GM13976 (cell line): ENCODE measurements at places on chromosomes 1 and 21.

- no peak for DNase-seq
Measured at GRCh38 chr1:12258272-12258671, 28.4 kb downstream of the VPS13D start.

- no peak for DNase-seq
Measured at GRCh38 chr1:41718497-41718896, 200.2 kb downstream of the HIVEP3 start.

- no peak for DNase-seq
Measured at GRCh38 chr1:53552146-53552861, 93.1 kb downstream of the DMRTB1 start.

- DNase-seq, result no peak
Measured at GRCh38 chr1:187971851-187972250, 1143.1 kb downstream of the PLA2G4A start.

GRCh38 chr1:11413986-11414391 is 65.0 kb upstream of the DISP3 start:
- no peak for DNase-seq

DNA sequence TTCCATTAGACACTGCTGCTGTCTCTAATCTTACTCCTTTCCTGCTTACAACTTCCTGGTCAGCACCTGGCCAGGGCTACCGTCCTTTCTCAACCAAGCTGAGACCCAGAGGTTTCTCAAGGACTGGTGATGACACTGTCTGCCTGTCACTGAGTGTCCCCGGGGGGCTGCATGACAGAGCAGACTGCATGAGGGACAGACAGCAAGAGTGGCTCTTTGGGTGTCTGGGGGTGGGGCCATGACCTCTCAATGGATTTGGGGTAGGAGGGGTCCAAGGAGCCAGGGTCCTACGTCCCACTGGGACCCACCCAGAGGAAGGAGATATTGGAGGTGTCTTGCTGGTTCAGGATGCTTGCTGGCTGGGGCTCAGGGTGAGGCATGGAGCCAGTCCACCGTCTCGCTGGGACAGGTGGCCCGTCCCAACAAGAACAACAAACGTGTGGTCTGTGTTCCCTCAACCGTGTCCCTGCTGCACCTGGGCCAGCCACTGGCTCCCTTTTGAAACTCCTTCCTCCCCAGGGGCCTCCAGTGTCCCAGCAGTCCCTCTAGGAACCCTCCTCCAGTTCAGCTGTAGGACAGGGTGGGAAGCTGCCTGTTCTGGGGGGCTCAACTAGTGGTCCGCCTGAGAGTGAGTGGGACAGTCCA is 344.6 kb upstream of the AJAP1 start:
- DNase-seq, result no peak

- DNase-seq, result no peak
Measured at GRCh38 chr1:209646558-209646957, 5.7 kb downstream of the LAMB3 start.

GRCh38 chr21:32197896-32198295 is 81.0 kb downstream of the MIS18A start:
- no peak for DNase-seq

DNA sequence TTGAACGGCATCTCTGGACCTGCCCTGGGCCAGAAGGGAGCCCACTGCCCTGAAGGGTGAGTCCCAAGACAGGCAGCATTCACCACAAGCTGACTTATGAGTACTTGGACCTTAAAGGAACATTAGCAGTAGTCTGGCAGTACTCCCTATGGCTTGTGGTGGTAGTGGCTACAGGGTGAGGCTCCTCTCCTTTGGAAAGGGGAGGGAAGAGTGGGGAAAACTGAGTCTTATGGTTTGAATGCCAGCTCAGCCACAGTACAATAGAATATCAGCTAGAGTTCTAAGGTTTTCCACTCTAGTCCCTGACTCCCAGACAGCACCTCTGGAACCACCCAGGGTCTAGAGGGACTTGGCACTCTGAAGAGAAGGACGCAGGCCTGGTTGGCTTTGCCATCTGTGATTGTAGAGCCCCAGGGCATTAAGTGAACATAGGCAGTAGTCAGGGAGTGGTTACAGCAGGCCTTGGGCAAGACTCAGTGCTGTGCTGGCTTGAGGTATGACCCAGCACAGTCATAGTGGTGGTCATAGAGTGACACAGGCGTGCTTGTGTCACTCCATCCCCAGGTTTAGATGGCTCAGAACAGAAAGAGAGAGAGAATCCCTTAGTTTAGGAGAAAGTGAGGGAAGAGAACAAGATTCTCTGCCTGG is 31.0 kb downstream of the CD53 start:
- DNase-seq, result no peak

- no peak for DNase-seq
Measured at GRCh38 chr1:77511440-77511840, 171.0 kb downstream of the ZZZ3 start.

- DNase-seq, result no peak
Measured at GRCh38 chr1:156657741-156658319, 15.9 kb downstream of the BCAN start.

- DNase-seq, result peak; percentile 52
Measured at GRCh38 chr1:89022167-89022959, at the start of gene GBP3. GBP3 (minus strand) TSS chr1:89022866; CDS start chr1:89020721, 2,145 bp downstream.

GRCh38 chr1:55188909-55189308 is 26.3 kb downstream of the USP24 start:
- DNase-seq, result no peak

DNA sequence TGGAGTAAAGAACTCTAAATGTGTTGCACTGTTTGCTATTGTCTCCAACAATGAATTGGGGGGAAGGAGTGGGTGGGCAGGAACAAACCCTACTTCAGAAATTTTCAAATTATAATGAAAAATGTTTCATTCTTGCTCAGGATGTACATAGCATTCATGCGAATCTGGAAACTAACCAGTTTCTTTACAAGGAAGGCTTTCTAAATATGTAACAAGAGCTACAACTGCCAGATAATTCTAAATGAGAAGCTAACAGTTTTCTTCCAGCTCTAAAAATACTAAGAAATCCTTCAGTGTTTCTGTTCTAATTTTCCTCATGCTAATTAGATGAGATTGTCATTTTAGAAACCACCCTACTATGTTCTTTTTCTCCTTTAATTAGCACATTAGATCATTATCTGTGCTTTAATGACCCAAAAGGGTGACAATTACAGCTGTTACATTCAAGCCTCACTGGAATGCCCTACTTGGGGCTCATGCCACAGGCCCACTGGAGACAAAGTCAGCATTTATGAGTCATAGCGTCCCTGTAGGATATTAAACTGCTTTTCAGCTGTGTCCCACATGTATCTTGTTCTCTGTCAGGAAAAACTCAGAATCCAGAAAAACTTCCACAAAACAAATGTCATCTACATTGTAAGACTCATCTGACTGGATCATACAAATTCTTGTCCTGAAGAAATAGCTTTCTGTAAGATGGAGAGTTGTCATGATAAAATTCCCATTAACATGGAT is 804.6 kb upstream of the CXADR start:
- DNase-seq, result no peak

GRCh38 chr1:37567023-37567422 is 10.3 kb downstream of the DNALI1 start:
- no peak for DNase-seq

DNA sequence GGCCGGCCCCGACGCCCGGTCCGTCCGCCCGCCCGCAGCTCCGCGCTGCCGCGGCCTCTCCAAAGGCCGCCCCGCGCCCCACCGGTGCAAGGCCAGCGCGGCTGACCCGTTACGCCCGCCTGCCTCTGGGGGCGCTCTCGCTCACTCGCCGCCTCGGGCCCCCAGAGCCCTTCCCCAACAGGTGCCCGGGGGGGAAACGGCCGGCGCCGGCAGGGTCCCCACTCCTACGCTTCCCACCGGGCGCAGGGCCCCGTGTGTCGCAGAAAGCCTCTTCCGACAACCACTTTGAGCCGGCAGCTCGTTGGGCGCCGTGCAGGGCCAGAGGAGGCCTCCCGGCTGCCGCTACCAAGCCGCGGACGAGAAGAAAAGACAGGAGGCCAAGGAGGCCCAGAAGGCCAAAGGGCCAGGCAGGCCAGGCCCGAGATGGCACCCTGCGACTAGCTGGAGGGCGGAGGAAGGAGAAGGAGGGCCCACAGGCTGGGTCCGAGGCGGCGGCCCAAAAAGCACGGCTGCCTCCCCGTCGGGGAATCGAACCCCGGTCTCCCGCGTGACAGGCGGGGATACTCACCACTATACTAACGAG is 64.9 kb upstream of the FCGR2A start:
- DNase-seq, result peak; percentile 89

GRCh38 chr1:162704673-162705424 is 72.6 kb downstream of the DDR2 start:
- DNase-seq, result no peak

GRCh38 chr21:29443411-29444010 is 144.8 kb downstream of the BACH1 start:
- no peak for DNase-seq

DNA sequence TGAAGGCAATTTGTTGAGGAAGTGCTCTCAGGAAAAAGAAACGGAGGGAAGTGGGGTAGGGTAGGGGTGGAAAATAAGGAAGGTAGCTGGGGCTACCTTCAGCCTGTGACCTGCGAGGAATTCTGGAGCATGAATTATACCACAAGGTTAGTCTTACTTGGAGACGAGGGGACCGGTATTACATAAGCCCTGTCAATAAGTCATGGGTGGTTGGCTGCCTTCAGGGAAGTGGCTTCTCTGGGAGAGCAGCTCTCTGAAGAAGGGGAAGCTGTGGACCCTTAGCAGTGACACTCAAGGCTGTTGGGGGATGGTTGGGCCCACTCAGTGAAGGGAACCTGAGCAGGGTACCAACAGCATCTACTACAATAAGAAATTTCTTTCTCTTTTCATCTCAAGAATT is 111.3 kb downstream of the TNFSF18 start:
- DNase-seq, result no peak

DNA sequence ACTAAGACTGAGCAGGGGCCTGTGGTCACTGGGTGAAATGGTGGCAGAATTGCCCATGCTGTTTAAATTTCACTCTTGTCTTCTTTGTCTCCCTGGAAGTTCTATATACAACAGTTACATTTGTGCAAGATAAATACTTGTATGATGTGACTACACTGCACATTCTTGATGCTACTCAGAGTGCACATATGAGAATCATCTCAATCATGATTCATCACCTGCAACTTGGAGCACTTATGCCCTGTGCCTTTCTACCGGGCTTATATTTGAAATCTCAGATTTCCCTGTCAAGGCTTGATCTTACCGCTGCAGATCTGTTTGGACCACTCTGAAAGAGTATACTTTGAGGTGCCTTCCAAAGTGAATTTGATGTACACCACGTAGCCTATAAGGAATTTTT is 10.6 kb downstream of the PGM1 start:
- no peak for DNase-seq

DNA sequence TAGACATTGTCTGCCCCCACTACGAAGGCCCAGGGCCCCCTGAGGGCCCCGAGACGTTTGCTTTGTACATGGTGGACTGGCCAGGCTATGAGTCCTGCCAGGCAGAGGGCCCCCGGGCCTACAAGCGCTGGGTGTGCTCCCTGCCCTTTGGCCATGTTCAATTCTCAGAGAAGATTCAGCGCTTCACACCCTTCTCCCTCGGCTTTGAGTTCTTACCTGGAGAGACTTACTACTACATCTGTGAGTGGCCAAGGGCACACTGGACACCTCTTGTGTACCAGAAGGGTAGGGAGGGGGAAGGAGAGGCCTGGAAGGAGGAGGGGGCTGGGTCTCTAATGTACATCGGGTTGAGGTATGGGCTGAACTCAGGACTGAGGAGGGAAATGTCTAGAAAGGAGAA is 3.2 kb downstream of the EFNA4 start:
- DNase-seq, result no peak

DNA sequence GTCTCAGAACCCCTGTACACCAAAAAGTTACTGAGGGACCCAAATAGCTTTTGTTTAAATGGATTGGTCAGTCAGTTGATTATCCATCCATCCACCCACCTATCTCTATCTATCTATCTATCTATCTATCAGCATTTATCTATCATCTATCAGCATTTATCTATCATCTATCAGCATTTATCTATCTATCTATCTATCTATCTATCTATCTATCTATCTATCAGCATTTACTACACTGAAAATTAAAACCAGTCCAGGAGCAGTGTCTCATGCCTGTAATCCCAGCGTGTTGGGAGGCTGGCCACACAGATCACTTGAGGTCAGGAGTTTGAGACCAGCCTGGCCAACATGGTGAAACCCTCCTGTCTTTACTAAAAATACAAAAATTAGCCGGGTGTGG is 47.1 kb downstream of the CLSTN1 start:
- no peak for DNase-seq

- DNase-seq, result no peak
Measured at GRCh38 chr1:100628631-100629081, 90.7 kb downstream of the GPR88 start.

- peak; percentile 60 for DNase-seq
Measured at GRCh38 chr1:161092621-161093028, 3.3 kb upstream of the NECTIN4 start.

DNA sequence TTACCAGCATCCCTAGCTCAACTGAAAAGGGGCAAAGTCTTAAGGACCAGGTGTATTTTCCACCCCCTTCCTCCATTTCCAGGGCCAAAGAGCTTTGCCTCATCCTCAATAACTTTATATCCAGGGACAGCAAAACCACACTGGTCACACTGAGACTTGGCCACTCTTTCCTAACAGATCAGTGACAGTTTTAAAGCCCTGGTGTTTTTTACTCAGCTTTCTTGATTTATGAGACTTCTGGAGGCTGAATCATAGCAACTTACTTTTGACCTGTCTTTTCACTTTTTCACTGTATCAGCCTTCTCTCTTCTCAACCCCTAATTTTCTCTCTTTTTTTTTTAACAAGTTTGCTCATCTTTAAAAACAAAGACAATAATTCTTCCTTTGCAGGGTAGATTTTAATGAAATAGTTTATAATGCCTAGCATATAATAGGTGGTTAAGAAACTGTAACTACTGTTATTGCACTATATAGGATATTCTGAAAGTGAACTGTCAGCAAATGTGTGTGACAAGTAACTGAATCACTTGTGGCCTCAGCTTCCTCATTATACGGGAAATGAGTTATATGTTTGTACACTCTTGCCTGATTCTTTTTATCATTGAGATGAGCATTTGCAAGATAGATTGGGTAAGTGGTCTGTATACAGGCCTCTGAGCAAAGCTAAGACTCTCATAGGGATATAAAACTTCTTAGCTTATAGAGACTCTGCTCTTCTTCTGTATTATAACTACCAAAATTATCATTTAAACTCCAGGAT is 19.7 kb upstream of the DYNLT5 start:
- DNase-seq, result no peak

- no peak for DNase-seq
Measured at GRCh38 chr1:170168265-170168664, 22.5 kb downstream of the NTMT2 start.

DNA sequence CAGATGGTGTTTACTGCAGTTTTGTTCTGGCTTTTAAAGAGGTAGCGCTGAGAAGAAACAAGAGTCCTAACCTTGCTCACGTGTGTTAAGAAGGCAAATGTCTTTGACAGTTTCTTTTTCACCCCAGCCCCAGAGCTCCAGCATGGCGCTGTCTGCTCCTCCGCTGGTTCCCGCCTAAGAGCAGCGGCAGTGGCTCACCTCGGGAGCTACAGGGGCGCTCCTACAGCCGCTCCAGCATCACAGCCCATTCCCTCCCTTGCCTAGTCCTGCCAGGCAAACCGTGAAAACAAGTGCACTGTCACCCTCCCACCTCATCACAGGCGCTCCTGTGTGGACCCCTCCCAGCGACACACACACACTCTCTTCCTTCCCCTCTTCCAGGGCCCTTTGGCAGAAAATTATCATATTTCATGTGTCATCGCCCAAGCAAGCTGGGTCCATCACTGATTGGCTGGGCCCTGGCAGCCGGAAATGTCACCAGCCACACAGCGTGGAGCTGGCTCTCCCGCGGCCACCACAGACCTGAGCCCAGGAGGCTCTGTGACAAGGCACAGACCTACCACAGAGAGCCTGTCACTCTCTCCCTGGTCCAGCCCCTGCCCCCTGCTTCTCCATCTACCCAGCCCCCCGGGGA is 1.2 kb upstream of the HIVEP3 start:
- DNase-seq, result peak; percentile 70

- peak; percentile 85 for DNase-seq
Measured at GRCh38 chr1:214281021-214281719, at the start of gene SMYD2. SMYD2 (plus strand) TSS chr1:214281159; CDS start chr1:214281255, 96 bp downstream.
